HEK293T (cell line): ENCODE measurements at places on chromosomes 2 and 18.

- peak; percentile 28 for DNase-seq
Observed at GRCh38 chr2:228039752-228040534, 141.5 kb downstream of the SPHKAP start.

DNA sequence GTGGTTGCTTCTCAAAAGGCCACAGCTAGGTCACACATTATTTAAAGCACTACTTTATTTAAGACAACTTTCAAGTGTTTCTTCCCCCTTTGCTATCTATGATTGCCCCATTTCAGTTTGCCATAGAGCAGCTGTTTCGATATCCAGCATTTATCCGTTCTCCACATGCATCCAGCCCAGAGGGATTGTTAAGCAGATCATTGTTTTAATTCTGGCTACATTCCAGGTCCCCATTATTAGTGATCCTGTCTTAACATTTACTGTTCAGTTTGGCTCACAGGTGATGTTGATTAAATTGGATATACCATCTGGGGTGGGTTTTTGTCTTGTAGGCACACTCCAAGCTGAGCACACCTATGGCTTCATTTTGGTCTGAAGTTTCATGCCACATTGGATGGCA is 638.7 kb downstream of the ZEB2 start:
- DNase-seq, result no peak

- DNase-seq, result no peak
Observed at GRCh38 chr2:69641471-69641870, 2.1 kb downstream of the AAK1 start.

GRCh38 chr2:234955091-234955591 is 3.3 kb downstream of the SH3BP4 start:
- no peak for DNase-seq

- no peak for DNase-seq
Observed at GRCh38 chr2:112152476-112153178, 14.4 kb downstream of the FBLN7 start.

GRCh38 chr2:128941751-128942150 is 623.1 kb upstream of the HS6ST1 start:
- no peak for DNase-seq

GRCh38 chr2:128332091-128332634 is 13.5 kb upstream of the HS6ST1 start:
- no peak for DNase-seq

DNA sequence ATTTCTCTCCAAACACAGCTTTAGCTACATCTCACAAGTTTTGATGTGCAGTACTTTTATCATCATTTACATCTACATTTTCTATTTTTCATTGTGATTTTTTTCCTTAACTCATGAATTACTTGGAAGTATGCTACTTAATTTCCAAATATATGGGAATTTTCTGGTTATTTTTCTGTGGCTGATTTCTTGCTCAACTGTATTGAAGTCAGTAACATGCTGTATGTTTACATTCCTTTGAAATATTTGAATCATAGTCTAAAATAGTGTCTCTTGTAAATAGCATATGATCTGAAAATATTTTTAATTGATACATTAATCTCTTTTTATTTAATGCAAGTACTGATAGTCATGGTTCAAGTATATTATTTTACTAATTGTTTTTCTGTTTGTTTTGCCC is 26.0 kb upstream of the GALNT5 start:
- no peak for DNase-seq

DNA sequence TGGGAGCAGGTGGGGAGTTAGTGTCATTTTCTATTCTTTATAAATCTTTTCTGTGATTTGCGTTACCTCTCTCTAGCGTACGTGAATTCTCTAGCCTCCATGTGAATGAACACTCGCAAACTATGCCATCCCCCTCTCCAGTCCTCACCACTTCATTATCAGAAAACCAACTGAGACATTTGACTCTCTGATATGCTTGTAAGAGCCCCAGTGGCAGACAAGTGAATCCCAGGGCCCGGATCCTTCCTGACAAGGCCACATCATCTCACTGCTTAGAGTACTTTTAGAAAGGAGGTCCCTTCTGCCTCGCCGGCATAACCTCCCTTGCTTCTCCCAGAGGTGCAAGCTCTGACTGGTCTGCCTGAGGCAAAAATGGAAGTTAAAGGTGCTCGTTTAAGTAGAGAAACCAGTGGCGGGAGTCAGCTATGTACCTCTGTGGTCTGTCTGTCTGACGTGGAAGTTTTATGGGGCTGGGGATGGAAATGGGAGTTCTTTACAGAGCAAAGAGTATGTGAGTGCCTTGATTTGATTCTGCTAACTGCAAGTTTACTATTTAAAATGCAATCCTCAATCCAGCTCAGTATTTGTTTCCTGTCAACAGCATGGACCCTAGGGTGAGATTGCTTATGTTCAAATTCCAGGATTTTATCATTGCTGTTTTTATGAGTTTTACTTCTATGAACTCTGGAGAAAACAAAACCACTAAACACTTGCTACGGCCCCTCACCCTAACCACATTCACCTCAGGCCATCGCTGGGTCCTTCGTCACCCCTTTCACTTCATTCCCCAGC is 114.9 kb upstream of the MSTN start:
- no peak for DNase-seq
